ENCODE measurements at places on chromosomes 6 and 20.

- no peak for DNase-seq
These were observed 98.8 kb downstream of the SOD2 start for GRCh38 chr6:159594106-159594749.

GRCh38 chr20:11851646-11852045 is 66.0 kb upstream of the BTBD3 start:
- DNase-seq = no peak

- DNase-seq = no peak
These were observed 19.0 kb downstream of the RAB44 start for GRCh38 chr6:36716476-36717093.

DNA sequence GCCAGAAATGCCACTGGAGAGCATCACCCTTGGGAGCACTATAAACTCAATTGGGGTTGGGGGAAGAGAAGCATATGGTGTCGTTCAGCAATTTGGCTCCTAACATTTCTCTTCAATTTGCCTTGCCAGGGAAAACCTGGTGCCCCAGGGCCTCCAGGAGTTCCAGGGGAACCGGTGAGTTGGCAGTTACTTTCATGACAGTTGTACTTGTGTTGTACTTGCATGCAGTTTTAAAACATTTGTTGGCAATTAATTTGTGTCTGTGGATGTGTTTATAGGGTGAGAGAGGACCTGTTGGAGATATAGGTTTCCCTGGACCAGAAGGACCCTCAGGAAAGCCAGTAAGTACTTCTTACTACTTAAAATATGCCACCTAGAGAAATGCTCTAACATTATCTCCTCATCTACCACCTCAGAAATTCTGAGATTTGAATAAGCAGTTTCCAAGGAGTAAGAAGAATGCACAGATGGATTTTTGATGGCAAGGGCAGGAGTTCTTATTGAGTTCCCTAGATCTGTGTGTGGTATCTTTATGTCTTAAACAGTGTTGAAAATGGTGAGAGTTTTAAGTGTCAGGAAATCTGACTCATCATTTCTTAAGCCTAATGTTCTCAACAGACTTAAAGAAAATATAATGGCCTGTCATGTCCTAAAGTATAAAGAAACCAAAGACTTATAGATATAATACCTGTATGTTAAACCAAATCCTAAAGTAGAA is 122.5 kb downstream of the COL9A1 start:
- no peak for DNase-seq

DNA sequence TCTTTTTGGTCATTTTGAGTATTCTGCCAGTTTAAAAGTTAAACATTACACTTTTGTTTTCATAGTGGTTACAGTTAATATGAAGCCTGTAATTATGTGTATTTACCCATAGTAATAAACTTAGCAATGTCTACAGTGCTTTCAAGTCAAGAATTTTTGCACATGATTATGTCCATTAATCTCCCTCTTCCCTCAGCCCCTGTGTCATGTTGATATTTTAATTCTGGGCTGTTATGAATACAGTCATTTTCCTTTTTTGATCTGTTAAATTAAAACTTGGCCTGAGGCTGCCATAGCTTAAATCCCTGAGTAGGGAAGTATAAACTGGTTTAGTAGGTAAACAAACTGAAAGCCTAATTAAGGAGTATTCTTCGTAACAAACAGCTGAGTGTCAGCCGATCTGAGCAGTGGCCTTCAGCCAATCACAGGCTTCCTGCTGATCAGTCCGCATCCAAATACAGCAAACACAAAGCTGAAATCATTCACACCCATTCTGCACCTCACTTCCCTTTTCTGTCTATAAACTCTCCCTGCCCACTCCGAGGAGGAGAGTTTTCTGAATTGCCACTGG is 9.5 kb upstream of the SFT2D1 start:
- DNase-seq = no peak

DNA sequence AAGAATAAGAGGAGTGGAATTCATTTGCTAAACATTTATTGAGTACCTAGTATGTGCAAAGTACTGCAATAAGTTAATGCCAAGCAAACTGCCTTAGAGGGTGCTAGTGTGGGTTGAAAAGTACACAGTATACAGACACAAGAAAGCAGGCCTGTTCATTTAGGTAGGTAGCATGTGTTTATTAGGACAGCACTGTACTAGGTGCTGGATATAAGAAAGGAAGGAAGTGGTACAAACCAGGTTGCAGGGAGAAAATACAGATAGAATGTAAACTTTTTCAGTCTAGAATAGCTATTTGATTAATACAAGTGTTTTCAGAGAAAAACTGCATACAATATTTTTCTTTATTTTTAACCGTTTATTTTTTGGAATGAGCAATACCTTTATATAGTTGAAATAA is 68.1 kb downstream of the PHF20 start:
- DNase-seq = no peak

- no peak for DNase-seq
These were observed 7.6 kb upstream of the HIVEP2 start for GRCh38 chr6:142952614-142953013.

GRCh38 chr6:9527679-9528286 is 887.1 kb downstream of the TFAP2A start:
- DNase-seq = no peak

- no peak for DNase-seq
These were observed 35.7 kb upstream of the SCUBE3 start for GRCh38 chr6:35178012-35178411.

DNA sequence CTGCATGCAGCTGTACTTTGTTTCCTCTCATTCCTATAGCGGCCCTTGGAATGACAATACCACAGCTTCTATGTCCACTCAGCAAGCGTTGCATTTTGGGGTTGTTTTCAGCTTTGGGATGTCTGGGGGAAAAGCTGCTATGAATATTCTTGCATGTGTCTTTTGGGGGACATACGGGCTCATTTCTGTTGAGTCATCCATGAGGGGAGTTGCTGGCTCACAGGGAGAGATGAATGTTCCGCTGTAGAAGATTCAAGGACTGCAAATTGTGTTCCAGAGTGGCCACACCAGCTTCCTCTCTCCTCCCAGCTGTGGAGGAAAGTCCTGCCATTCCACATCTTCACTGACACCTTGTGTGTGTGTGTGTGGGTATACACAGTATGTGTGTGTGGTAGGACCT is 43.3 kb downstream of the TGM2 start:
- no peak for DNase-seq

DNA sequence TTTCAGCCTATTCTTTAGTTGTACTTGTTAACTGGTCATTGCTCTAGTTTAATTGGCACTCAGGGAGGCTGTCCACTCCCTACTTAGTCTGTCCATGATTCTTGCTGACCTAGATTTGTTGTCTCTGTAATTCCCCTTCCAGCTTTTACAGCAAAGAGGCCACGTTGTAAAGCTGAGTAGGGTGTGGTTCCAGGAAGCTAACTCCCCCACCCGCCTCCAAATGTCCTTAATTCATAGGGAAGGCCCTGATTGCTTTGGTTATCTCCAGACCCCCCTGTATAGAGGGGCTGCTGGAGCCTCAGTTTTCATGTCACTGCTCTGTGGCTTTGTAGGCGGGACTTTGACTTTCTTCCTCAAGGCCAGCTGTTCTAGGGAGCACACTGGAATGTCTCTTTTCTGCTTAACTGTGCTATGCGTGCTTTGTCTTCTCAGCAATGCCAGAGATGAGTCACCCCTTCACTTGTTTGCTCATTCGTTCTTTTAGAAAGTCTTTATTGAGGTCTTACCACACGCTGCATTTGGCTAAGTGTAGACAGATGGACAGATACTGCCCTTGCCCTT is 175.1 kb upstream of the JAG1 start:
- DNase-seq = no peak

- DNase-seq = no peak
These were observed 87.8 kb downstream of the TMEM170B start for GRCh38 chr6:11625302-11625701.

- DNase-seq = no peak
These were observed 226.5 kb upstream of the CST7 start for GRCh38 chr20:24722586-24722985.

DNA sequence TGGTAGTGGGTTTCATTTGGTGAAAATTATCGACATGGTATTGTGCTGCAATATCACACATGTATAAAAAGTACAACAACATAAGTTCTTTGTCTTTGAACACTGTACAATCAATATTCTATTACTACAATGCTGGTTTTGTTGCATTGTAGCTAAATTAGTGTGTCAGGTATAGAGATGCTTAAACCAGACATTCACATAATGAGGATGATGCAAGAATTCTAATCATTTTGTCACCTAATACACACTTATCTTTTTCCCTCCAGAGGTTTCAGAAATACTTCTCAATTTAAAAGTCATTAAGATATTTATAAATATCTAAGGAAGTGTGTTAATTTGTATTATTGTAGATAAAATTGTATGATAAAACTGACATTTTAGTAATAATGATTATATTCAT is 174.8 kb upstream of the MAN1A1 start:
- no peak for DNase-seq

GRCh38 chr6:163695414-163695864 is 280.9 kb downstream of the QKI start:
- no peak for DNase-seq

DNA sequence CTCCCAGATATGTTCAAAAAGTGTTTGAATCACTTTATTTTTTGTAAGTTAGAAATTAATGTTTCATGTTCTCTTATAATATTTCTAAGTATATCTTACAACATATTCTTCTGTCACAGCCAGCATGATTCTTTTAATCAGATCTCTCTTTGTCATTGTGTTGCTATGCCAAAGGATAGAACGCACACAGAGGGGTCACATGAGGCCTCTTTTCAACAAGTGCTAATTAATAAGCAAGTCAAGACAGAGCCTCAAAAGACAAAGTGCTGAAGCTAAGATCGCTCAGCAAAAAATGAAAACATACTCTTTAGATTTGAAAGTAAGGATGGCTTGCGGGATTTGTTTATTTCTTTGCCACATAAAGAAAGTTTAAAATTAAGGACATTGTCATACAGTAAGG is 508.8 kb upstream of the PTCHD4 start:
- no peak for DNase-seq

GRCh38 chr6:142854589-142855488 is 90.1 kb downstream of the HIVEP2 start:
- DNase-seq = no peak

GRCh38 chr20:40638414-40638813 is 50.6 kb downstream of the MAFB start:
- no peak for DNase-seq

DNA sequence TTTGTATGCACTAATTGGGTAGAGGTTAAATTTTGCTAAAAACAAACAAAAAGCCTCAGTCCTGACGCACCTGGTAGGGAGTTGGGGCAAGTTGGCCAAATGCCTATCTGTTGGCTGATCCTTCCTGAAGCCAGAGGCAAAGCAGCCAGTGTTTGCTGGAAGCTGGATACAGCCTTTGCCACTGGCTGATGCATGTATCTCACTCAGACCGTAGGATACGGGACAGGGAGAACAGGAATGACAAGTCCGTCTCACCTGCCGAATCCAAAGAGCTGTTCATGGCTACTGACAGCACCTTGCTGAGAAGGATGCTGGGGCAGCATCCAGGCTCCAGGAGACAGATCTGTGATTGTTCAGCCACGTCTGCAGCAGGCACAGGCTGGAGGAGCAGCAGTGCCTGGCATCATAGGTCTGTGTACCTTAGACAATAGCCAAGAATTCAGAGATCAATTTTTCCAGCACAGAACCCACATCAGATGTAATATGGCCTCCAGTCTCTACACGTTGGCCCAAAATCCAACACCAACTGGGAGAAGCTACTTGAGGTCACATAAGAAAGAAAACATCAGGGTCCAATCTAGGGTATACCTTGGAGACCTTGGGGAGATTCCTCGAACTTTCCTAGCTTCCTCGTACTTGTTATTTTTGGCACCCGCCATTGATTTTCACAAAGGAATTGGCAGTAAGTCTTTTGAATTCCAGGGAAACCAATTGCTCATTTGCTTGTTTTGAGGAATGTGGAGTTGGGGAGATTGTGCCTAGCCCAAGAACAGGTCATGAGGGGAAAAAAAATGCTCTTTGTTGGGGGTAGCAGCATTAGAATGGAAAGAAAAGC is 108.5 kb upstream of the ARMC2 start:
- no peak for DNase-seq

GRCh38 chr20:9244811-9245210 is 175.9 kb downstream of the PLCB4 start:
- no peak for DNase-seq

- no peak for DNase-seq
These were observed 1.9 kb downstream of the ID1 start for GRCh38 chr20:31606804-31607639.

GRCh38 chr20:10708351-10709185 is 34.8 kb upstream of the JAG1 start:
- DNase-seq = no peak

DNA sequence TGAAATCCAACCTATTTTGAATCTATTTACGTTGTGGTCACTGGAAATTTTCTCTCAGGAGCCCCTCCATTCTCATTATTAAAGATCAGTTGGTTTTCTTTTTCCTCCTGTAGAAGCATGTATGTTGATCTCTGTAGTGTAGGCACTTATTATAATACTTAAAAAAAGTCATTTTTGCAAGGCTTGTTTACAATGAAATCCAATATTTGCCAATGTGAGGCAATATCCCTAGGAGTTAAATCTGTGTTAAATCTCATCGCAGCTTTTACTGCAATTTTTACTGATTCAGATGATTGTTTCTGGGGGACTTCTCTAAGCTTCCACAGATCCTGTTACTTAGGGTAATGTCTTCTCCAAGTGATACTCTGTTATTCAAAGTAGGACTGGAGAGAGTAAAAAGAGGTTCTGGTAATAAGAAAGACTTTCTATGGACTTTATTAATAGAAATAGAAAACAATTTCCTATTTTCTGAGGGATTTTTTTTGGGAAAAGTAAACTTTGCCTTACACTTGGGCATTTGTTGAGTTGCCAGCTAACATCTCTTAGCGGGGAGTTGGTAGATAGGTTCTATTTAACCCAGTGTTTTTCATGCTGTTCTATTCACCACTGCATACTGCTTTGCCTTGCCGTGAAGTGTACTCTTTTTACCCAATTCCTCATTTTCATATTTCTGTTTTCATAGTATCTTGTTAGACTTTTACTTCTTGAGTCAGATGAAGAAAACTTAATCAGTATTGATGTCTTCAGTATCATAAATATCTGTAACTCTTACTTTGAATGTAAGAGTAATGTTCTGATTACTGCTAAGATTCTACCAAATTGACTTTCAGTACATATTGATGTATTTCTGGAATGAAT is 48.6 kb downstream of the CDKAL1 start:
- no peak for DNase-seq
